ENCODE measurements at places on chromosomes 2 and 18. TPM values are rescaled to one million over a fixed set of nuclear protein-coding genes. Genes with fewer than 3 reads are reported as not detected.

CENPA gene
- 1.5 TPM for total RNA-seq

CCDC178 gene
- not detected for total RNA-seq

ASXL2 gene
- 14.0 TPM for total RNA-seq

CCDC150 gene
- total RNA-seq, result 7.6 TPM

DNA sequence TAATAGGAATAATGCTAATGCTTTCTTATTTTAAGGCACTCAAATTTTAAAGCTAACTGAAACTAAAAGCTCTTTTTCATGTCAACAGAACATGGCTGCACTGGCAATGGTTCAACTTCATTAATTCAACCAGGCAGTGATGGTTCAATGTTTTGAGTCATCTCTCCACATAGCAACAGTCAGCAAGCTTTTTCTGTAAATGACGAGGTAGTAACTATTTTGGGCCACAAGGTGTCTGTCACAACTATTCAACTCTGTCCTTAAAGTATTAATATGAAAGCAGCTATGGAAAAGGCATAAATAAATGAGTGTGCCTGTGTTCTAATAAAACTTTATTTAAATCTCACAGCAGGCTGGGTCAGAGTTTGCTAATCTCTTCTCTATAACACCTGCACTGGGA, 1425.6 kb upstream of the PIK3C3 start:
- no peak for DNase-seq

DNA sequence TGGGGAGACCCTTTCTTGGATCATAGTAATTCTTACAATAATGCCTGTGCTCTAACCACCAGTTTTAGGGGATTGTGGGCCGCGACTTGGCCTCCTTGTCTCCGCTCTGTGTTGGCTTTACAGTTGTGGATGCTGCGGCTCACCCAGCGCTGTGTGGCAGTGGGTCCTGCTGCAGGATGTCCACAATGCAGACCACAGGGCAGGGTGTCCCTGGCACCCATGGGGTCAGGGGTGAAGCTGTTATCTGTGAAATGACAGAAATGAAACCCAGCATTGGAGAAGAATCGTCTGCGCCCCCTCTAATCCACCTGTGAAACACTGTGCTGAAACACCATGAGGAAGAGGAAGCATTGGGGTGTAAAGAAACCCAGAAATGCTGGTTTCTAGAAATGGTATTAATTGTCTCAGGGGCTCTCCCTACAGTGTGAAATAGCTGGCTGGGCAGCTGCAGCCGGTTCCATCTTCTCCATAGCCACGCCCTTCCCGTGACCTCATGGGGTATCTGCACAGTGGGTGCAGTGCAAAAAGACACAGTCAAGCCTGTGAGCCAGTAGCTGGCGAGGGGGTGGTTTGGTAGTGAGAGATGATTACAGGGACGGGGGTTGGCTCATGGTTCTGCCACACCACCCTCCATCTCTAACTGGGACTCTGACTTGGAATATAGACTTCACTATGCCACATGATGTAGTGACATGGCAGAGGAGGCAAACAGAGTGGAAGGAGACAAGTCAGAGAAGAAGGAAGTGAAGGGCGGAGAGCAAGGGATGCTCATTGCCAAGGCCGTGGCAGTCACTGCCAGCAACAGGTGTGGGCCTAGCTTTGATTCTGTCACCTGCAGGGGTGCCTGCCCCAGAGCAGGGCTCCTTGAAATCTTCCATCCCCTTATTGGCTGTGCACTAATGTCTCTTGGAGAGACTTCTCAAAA, 16.2 kb downstream of the INPP4A start:
- peak; percentile 43 for DNase-seq

Data from myocyte (in vitro differentiated cells).